ENCODE measurements at places on chromosomes 13 and 19.

- no peak for DNase-seq
These were observed 1.8 kb upstream of the ATP11A start for GRCh38 chr13:112687836-112688559.

DNA sequence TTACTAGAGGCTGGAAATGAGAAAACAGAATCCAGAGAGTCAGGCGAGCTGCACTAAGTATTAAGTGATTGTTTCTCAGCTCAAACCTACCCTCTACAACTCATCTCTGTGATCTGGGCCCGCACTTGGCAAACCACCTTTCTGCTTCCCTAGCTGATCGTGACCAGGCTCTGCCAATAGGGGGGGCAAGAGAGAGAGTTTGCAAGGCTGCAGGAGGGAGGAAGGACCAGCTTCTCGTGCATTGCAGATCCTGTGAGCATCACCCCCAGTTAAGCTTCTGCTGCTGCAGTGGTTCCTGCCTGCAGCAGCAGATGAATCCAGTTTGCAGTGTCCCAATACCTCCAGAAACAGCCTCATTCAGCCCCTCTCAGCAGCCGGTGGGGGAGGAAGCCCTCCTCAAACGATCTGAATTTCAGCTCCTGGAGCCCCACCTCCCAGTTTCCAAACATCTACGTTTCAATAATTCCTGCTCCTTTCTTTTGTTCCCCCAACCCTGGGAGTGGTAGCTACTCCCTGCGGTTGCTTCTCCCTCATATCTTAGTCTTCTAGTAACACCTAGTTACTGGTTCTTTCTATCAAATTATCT, 20.0 kb downstream of the XRCC1 start:
- DNase-seq: peak; percentile 90

DNA sequence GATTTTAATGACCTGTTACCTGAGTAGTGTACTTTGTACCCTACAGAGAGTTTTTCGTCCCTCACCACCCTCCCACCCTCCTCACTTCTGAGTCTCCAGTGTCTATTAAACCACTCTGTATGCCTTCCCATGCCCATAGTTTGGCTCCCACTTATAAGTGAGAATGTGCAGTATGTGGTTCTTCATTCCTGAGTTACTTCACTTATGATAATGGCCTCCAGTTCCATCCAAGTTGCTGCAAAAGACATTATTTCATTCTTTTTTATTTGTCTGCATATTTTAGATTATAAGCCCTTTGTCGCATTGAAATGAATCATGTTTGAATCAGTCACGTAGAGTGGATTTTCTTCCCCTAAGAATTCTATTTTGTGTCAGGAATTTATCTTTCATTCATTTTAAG, 12.2 kb upstream of the HTR2A start:
- no peak for DNase-seq

GRCh38 chr13:32497589-32497988, 41.0 kb downstream of the N4BP2L2 start:
- DNase-seq: no peak

DNA sequence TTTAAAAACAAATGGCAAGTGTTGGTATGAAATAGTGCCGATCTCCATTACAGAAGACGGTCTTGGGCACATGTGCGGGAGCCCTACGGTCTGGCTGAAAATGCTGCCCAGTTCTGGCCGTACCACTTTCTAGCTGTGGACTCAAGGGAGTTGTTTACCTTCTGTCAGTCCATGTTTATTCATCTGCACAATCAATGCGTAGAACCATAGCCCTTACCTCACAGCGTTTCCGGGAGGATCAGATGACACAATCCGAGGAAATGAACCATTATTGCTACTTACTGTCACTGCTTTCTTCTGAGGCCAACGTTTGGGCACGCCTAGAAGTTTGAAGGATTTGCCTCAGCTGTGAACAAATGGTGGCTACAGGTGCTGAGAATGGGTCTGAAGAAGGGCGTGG, 31.2 kb downstream of the GADD45B start:
- DNase-seq: peak; percentile 57
